ENCODE measurements at places on chromosomes 7 and 10.
A peak's percentile ranks its signal among the peaks of the same experiment; 100 is the strongest.

GRCh38 chr10:52256832-52257691, 57.0 kb upstream of the DKK1 start:
- DNase-seq, result no peak

DNA sequence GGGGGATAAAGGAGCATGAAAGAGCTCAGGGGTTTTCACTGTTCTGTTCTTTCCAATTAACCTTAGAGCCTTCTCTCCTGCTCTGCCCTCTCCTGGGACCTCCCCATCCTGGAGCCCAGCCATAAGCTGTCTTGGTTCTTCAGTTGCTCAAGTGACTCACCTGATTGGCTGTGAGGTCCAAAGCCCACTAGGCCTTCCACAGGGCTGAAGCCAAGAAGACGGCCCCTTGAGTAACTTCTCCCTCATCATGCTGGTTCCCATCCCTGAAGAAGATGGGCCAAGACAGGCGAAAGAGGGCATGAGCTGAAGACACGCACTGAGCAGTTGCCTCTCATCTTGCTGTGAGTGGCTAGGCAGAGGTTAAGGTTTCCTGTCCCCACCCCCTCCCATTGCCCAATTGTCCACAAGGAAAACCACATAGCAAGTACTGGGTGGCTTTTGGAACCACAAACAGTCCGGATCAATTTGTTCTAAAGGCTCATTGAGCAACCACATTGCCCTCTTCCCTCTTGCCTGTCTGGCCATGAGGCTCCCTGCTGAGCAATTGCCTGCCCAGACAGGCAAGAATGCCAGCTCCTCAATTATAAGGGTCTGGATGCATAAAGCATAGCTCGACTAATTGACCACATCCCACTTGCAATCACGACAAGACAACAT, 43.9 kb upstream of the GPAM start:
- no peak for DNase-seq

GRCh38 chr7:54166419-54166818, 375.8 kb upstream of the VSTM2A start:
- no peak for DNase-seq

DNA sequence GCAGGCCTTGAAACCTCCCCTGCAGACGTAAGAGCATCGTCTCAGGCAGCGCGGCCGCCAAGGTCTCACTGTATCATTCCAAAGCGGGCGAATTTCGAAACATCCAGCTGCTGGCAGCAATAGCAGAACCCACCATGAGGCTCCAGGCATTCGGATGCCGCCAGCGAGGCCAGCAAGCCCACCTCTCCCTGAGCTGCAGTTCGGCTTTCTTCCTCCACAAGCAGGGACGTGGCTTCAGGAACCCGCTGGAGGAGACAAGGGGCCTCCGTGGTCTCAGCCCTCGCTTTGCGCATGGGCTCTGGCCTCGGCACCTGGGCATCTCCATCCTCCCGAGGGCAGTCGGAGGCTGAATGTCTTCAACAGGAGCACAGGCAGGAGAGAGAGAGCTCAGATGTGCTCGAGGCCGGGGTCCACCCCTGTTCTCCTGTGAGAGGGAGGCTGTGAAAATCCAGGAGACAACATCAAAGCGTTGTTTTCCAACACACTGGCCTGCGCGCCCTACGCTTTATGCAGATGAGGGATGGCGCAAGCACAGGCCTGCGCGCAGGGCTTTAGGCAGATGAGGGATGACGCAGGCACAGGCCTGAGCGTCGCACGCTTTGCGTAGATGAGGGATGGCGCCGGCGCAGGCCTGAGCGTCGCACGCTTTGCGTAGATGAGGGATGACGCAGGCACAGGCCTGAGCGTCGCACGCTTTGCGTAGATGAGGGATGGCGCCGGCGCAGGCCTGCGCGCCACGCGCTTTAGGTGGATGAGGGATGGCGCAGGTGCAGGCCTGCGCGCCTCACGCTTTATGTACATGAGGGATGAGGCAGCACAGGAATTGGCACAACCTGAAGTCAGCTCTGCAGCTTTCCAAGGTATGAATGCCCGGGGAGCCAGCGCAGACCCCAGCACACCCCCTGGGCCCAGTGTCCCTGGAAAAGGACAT, 103.2 kb downstream of the WDR37 start:
- DNase-seq, result no peak

DNA sequence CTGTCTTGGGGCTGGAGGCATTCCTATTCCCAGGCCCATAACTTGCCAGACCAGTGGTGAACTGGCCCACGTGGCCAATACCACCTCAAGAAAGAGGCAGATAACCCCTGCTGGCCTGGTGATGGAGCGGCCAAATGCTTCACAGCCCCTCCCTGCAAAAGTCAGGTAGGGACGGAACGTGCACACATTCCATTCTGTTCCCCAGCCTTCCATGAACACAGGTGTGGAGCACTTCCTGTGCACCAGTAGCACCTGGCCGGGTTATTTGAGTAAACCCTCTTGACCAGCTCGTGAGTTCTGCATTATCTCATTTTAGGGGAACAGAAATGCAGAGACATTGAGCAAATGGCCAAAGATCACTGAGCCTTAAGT, 134.4 kb downstream of the SH3PXD2A start:
- no peak for DNase-seq

DNA sequence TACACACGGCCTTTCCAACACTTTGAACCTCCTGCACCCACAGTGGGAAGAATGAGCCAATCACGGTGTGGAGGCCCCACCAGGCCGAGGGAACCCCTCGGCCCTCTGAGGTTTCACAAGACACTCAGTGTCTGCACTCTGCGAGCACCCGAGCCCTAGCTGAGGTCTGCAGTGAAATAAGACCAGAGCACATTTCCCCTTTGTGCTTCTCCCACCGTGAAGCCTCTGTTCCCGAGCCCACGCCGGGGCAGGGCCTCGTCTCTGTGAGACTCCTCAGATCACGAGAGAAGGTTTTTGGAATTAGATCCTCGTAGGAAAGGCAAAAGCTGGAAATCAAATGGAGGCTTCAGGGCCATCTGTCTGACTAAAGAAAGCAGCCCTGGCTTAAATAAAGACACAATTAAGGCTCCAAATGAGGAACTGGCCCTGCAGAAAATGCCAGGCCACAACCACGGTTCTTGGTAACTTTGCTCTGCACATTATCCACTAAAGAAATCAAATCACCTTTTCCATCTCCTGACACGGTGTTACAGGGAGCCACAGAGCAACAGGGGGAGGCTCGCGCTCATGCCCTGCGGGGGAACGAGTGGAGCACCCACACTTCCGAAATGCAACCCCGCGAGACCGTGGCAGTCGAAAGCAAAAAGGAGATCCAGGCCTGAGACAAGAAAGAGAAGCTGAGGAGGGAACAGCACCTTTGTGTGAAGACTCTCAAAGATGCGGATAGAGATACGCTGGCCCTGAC, 43.7 kb downstream of the FAM53B start:
- DNase-seq, result no peak

GRCh38 chr10:93313798-93314197, 168.3 kb downstream of the MYOF start:
- no peak for DNase-seq

DNA sequence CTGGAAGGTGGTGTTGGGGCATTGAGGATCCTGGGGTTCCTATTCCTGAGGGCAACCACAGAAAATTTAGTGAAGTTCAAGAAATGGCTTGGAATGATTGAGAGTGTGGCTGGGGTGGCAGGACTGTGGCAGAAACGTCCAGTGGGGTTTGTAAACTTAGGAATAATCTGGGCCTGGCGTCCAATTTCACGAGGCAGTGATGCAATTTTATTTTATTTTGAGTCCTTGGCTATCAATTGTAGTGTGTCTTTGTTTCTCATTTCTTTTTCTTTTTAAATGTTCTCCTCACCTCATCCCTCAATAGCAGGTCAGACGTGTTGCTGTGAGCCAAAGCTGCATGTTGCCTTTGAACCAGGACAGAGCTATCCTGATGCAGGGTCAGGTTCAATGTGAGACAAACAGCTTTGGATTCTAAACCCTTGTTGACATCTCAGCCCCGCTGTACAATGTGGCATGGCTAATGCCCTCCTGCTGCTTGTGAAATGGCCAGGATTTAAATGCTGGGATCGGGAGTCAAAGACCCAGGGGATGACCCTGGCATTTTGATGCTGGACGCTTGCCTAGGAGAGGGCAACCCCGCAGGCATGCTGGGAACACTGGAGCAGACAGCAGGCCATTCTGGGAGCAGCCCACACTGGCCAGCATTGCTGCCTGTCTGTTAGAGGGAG, 64.8 kb downstream of the RBM20 start:
- DNase-seq, result no peak

DNA sequence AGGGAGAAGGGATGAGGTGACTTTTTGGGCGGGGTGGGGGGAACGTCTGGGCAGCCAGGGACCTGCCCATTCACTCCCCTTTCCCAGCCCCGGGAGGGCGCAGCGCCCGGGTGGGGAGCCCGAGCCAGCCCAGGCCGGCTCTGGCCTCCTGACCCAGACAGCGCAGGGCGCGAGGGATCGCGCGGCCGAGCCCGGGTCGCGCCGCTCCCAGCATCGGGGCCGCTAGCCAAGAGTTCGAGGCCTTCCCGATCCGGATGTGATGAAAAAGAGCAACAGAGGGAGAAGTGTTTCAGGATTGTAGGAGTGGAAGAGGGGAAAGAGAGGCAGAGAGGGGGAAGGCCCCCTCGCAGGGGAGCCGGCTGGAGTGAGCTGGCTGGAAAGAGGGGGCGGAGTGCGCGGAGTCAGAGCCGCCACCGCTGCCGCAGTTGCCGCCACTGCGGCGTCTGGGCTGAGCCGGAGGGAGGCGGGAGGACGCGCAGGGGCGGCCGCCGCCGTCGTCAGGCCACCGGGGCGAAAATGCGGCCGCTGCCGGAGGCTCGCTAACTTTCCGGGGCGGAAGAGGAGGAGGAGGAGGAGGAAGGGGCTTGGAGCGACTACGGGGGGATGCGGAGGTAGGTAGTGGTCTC, at the start of gene MDFIC:
Gene MDFIC (plus strand): TSS at position 69 of the 626 bp plus-strand sequence. CDS start 940 bp downstream, outside the sequence.
- peak; percentile 65 for DNase-seq

- no peak for DNase-seq
Observed at GRCh38 chr10:73225518-73225917, 21.5 kb downstream of the DNAJC9 start.

DNA sequence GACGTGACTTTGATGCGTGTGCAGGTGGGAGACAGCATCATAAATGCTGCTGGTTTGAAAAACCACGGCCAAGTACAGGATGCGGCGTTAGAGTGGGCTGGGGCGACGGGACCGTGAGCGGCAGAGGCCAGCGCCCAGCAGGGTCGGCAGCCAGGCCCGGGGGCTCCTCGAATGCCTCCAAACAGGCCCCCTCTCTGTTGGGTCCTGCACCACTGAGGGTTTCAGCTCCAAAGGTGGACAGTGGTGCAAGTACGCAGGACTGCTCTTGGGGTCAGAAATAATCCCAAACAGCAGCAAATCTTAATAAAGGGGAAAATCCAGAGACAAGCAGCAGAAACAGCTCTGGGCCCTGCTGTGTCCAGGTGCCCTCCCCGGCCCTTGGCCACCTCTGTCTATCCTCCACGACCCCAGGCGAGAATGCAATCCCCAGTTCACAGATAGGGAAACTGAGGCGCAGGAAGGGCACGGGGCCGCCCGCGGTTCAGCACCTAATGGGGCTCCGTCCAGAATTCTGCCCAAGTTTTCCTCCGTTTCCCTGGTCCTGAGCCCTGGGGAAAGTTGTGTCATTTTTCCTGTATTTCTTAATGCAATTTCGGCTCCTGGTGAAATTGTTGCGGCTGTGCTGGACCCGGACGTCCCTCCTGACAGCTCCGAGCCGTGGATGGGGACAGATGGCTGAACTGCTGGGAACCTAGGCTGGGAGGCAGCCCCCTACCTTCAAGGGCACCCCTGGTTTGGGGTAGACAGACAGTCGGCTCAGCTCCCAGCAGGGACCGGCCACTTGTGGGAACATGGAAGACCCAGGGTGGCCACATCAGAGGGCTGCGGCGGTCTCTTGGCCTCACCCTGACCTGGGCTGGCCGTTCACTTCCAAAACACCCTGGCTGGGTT, 97.4 kb downstream of the FOXL3 start:
- DNase-seq, result no peak

DNA sequence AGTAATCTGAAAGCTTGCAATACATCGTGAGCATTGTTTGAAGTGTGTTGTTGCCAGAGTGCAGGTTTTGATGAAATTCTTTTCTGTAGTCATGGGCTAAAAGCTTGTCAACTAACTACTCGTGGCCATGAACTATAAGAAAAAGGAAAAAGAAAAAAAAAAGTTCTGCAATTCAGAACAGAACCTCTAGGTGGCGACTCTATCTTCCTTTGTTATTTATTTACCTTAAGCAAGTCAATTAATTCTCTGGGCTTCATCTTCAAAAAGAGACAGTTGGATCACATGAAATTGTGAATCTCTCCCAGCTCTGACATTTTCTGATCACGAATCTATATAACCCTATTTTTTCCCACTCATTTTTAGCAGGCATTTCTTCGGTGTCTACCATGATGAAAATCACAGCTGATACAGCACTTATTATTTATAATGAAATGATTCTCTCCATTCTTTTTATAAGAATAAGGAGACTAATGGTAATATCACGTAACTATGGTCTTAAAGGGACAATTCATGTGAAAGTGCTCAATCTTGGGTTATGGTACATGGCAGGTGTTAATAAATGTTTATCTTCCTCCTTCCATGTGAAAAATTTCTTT, 18.8 kb downstream of the TMEM196 start:
- no peak for DNase-seq

DNA sequence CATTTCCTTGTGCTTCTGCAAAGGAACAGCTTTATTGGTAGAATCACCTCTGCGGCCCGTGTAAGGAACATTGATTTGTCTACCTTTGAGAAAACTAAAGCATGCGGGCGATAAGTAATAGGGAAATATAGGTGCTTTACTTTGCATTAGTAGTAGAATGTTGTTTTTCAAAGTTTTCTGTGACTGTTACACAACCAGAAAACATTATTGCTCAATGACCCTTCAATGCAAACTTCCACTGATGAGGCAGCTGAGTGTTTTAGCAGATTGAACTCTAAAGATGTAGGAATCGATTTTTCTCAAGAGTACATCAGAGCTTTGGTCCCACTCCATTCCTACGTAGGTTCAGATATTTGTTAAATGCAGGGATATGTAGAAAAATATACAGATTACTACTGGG, 427.8 kb downstream of the DNAJB9 start:
- DNase-seq, result no peak

- no peak for DNase-seq
Observed at GRCh38 chr10:123988694-123989093, 97.1 kb upstream of the CPXM2 start.

GRCh38 chr10:126902157-126902556, 3.1 kb upstream of the DOCK1 start:
- DNase-seq, result peak; percentile 62

- no peak for DNase-seq
Observed at GRCh38 chr10:77125231-77125630, 512.4 kb downstream of the KCNMA1 start.

DNA sequence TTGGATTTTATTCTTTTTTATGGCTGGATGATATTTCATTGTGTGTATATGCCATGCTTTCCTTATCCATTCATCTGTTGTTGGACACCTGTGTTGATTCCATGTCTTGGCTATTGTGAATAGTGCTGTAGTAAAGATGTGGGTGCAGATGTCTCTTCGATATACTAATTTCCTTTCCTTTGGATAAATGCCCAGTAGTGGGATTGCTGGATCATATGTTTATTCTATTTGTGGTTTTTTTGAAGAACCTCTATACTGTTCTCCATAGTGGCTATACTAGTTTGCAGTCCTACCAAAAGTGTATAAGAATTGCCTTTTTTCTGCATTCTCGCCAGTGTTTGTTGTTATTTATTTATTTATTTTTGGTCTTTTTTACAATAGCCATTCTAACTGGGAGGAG, 159.8 kb downstream of the WNT2 start:
- DNase-seq, result no peak
